NCI-H774 (cell line): ENCODE measurements at places on chromosomes 7 and 10.
A peak's percentile ranks its signal among the peaks of the same experiment; 100 is the strongest.

- DNase-seq = no peak
Observed at GRCh38 chr7:124790645-124791044, 25.1 kb upstream of the GPR37 start.

GRCh38 chr7:101728128-101728527, 89.3 kb upstream of the CUX1 start:
- DNase-seq = no peak

GRCh38 chr10:128575761-128576160, 449.5 kb upstream of the MKI67 start:
- no peak for DNase-seq

DNA sequence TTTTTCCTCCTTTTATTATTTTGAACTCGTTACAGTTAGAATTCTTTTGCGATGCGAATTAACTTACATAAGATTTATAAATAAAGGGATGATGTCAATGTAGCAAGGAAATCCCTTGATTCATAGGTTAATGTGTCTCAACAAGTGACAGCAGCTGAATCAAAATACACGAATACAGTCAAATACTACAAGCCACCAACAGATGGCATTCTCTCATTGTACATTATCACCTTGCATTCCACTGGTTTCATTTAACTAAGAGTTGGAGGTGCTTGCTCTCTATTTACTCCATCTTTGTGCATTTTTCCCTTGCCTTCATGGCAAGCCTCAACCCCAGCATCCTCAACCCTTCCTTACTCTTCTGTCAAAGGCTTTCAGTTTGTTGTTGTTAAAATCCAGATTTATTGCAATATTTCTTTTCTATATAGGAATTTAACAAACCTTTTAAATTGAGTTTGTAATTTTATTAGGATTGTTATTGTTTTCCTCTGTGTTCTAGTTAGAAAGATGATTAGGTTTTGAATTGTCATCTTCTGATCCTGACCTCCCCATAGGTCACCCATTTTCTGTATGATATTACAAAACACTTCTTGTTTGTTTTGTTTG, 78.3 kb downstream of the SLC25A40 start:
- peak; percentile 64 for DNase-seq

DNA sequence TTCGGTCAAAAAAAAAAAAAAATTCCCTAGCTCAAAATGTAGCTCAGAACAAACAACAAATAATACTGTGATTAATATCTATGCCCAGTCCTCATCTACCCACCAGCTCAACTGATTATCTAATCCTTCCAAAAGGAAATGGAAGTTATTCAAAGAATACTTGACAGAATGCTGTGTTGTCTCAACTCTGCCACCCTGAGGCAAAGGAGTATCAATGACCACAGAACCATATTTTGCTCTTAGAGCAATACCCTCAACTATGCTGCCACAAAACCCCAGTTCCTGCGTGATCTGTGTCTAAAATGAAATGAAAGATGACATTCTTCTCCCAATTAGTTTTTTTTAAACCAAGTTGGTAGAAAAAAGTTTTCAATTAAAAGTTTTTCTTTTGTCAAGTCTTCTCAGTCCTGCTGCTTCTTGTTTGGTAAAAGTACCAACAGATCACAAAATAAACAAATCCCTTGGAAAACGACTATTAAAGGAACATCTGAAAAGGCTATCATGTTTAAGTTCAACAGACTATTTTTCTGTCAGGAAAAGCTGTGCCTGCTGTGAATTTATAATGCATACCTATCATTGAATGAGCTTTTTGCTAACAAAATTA, 21.6 kb downstream of the RBM28 start:
- DNase-seq = no peak
